ENCODE measurements at places on chromosomes 1 and 21. TPM values are rescaled to one million over a fixed set of nuclear protein-coding genes. Genes with fewer than 3 reads are reported as not detected.
A peak's percentile ranks its signal among the peaks of the same experiment; 100 is the strongest.

UBAP2L gene
- total RNA-seq = 245 TPM

EDARADD gene
- not detected for total RNA-seq

ANXA9 gene
- total RNA-seq = 15.4 TPM

LAMC2 gene
- total RNA-seq = 498 TPM

TMEM81 gene
- 4.4 TPM for total RNA-seq

KRTAP22-1 gene
- not detected for total RNA-seq

S100A7 gene
- not detected for total RNA-seq

PLA2G2A gene
- total RNA-seq = not detected

SPRR2F gene
- total RNA-seq = not detected

AQP10 gene
- total RNA-seq = not detected

NPHP4 gene
- total RNA-seq = 11.1 TPM

TXNIP gene
- 27.3 TPM for total RNA-seq

NBL1 gene
- 100 TPM for total RNA-seq

C1orf210 gene
- total RNA-seq = 19.9 TPM

DNA sequence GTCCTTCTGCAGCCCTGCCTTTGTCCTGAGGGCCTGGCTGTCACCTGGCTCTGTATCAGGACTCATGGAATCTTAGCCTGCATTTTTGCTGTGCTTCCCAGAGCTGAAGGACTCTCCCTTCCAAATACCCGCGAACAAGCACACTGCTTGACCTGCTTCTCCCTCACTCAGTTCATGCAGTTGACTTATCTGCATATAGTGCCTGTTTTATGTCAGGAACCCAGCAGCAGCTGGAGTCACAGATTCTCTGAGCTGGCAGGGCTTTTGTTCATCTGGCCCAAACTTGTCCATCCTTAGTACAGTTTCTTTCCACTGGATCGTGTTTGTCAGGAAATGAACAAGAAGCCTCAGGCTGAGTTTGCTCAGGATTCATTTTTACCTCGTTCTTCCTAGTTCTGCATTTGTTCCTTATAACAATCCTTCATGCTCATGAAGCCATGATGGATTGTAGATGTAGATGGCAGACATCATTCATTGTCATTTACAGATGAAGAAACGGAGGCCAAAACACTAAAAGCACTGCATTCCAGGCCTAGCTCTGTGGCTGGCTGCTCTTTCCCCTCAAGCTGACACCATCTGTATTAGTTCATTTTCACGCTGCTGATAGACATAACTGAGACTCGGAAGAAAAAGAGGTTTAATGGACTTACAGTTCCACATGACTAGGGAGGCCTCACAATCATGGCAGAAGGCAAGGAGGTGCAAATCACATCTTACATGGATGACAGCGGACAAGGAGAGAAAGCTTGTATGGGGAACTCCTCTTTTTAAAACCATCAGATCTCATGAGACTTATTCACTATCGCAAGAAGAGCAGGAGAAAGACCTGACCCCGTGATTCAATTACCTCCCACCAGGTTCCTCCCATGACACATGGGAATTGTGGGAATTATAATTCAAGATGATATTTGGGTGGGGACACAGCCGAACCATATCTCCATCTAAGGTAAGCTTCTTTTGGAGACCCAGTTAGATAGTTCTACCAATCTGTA is 150.9 kb downstream of the HIVEP3 start:
- DNase-seq = no peak

DNA sequence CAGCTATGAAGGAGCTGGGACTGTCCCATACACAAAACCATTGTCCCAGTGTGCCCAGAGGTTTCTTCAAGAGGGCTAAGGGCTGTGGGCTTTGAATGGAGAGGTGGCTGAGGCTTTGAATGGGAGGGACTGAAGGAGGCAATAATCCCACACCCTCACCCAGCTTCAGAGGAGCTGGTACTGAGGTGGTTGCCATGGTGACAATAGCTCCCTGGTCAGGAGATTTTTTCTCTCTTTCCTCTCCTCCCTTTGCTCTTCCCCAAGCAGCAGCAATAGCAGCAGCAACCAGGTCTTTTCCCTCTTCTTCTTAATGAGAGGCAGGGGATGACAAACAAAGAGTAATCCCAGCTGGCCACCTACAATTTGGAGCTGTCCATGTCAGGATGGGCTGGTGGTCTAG is 1.6 kb downstream of the HPCAL4 start:
- no peak for DNase-seq

GRCh38 chr1:60864722-60865121 is 217.6 kb upstream of the NFIA start:
- no peak for DNase-seq

GRCh38 chr1:23013657-23014056 is 2.0 kb downstream of the TEX46 start:
- no peak for DNase-seq

- no peak for DNase-seq
Measured at GRCh38 chr1:205056188-205056611, 13.2 kb downstream of the CNTN2 start.

DNA sequence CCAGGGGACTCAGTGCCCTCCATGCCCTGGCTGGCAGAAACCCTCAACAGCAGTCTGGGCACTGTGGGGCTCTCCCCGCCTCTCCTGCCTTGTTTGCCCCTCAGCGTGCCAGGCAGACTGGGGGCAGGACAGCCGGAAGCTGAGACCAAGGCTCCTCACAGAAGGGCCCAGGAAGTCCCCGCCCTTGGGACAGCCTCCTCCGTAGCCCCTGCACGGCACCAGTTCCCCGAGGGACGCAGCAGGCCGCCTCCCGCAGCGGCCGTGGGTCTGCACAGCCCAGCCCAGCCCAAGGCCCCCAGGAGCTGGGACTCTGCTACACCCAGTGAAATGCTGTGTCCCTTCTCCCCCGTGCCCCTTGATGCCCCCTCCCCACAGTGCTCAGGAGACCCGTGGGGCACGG is 2.8 kb upstream of the TAS1R3 start:
- no peak for DNase-seq

GRCh38 chr1:65412984-65413375 is 7.5 kb upstream of the LEPR start:
- no peak for DNase-seq

- no peak for DNase-seq
Measured at GRCh38 chr21:42492201-42492600, 3.8 kb downstream of the RSPH1 start.

DNA sequence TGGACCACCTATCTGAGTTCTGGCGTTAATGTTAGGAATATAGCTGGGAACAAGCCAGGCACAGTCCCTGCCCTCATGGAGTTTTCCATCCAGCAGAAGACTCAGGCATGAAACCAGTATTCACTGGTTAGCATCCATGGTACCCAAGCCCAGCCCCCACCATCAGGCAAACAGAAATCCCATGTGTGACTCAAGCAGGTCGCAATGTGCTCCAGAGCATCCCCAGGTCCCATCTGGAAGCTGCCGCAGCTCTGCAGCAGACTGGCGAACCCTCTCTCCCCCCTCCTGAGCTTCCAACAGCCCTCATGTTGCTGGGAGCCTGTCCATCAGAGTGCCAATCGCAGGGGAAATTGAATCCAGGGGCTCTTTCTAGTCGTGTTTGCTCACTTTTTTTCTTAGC is 174.2 kb downstream of the RRAGC start:
- no peak for DNase-seq

DNA sequence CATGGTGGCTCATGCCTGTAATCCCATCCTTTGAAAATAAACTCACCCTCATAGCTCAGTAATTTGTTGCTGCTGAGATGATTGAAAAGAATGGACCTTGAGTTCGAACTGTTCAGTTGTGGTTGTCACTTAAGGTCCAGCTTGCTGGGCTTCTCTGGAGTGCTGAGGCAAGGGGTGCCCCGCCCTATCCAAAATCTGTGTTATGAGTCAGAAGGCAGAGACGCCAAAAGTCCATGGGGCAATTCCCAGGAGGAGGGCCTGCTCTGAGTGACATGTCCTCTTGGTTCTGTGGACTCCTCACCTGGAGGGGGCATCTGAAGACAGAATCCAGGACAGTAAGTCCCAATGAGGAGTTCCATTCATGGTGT is 64.8 kb downstream of the MYOM3 start:
- DNase-seq = peak; percentile 33

DNA sequence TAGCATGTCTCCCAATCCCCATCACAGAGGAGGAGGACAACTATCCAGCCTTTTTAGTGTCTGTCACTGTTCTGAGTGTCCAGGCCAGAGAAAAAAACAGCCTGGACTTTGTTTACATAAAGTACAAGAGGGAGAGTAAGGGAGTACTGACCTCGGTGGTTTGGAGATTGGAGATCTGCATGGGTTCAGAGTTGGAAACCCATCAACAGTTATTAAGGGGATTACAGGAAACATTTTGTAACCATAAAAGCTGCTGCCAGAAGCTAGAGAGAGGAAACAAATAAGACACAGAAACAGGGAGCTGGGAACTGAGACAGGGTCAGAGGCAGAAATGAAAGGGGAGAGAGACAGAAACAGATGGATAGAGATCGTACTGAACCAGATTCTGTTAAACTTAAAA is 131.5 kb upstream of the CTTNBP2NL start:
- DNase-seq = no peak

DNA sequence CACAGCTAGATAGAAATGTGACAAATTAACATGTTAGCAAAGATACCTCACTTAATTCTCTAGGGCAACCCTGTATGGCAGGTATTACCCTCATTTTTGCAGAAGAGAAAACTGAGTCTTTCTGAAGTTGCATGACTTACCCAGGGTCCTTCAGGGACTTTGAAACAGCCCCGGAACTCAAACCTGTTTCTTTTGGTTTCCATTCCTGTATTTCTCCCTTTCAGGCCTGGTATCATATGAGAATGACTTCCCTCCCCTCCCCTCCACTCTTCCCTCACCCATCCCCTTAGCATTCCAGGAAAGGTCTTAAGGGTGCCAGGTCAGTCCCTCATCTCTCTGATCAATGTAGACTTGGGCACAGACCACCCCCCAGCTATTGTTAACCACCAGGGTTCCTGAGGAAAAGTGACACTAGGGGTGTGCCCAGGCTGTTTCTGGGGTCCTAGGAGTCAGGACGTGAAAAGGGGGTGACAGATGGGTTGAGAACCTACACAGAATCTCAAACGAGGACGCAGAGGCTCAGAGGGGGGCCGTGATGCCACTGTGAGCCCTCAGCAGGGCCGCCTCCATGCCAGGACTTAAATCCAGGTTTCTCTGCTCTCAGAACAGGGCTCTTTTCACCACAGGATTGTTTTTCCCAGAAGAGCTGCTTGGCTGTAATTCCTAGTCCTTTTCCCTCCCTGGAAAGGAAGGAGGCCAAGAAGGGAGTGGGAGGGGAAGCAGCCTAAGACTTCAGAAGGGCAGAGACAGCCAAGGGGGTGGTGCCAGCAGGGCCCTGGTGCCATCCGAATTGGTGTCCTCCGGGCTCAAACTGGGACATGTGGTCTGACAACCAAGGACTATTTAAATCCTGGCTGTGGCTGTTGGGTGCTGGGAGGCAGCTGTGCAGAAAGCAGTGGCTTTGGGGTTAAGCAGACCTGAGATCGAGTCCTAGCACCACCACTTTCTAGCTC is 2.1 kb upstream of the WASF2 start:
- DNase-seq = no peak

- DNase-seq = no peak
Measured at GRCh38 chr1:117629625-117630422, 24.0 kb downstream of the TENT5C start.

DNA sequence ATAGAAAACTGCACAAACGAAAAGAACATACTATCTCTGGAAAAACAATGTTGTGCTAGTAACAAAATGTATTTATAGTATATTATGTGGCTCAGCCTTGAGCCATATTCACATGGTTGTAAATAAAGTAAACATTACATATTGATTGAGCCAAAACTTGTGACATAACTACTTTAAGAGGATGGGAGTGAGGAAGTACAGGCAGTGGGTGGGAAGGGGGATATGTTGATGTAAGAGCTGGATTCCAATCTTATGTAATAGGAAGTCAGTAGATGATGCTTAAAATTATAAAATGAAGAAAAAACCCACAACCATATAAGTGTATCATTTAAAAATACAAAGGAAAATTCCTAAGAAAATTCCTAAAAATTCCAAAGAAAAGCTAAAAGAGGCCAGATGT is 42.7 kb downstream of the RHOU start:
- no peak for DNase-seq

GRCh38 chr1:93579891-93580290 is 101.7 kb downstream of the BCAR3 start:
- DNase-seq = peak; percentile 84

DNA sequence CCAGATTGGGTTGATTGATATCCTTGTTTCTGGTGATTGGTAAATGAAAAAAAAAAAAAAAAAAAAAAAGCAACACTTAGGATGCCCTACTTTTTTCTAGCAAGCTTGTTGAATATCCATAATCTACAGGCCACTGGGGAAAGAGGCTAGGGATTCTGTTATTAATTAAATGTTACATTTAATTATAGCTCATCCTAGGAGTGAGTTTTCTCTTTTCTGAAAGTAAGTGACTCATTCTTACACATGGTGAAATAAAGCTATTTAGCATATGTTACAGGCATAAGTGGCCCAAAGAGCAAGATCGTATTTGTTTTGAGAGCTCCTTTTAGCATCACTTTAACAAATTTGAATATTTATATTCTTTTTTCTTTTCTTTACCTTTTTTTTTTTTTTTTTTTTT is 94.5 kb downstream of the FNBP1L start:
- no peak for DNase-seq

DNA sequence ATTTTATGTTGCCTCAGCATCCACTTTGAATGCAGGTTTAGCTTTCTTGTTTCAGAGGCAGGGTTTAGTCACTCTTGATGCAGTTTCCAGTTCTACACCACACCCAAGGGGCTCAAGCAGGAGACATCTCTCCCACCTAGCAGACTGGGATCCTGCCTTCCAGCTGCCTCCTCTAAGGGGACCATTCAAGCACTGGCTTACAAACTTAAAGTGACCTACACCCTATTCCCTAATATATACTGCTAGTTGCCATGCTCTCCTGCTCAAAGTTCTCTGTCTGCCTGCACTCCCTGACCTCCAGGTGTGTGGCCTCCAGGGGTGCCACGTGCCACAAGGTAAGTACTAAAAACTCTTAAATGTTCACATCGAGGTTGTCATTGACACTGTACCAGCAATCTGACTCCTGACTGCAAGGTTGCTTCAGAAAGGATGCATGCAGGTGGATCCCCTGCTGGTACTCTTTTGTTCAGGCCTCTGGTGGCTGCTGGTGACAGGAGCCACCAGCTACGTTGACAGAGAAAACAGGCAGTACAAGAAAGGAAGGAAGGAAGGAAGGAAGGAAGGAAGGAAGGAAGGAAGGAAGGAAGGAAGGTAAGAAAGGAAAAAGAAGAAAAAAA is 185.9 kb downstream of the COQ8A start:
- DNase-seq = no peak

DNA sequence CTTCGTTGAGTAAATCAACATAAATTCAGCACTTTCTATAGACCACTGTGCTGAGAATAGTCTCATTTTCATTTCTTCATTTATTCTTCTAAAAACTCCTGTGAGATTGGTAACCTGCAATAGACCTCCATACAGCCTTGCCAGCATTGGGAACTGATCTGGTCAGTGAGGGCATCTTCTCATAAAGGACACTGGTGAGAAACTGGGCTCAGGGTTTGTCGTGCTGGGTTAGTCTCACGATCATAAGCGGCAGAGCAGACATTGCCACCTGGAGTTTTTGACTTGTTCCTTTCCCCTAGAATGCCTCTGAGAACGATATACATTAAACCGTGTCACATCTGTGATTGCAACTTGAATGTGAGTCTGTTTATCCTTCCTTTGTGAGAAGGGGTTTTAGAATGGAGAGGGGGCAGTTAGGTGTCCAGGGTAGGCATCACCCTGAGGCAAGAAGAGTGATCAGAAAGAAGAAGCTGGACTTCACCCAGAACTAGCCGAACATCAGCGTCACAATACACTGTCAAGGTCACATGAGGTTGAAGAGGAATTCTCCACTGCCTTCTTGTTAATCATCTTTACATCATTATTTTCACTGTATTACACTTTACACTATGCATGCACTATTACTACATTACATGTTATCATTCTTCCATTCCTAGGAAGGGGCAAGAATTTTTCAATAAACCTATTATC is 1.4 kb upstream of the TTLL7 start:
- DNase-seq = no peak

GRCh38 chr21:45595574-45596295 is 47.8 kb upstream of the PCBP3 start:
- DNase-seq = no peak
